ENCODE measurements at places on chromosomes 12 and 14.

DNA sequence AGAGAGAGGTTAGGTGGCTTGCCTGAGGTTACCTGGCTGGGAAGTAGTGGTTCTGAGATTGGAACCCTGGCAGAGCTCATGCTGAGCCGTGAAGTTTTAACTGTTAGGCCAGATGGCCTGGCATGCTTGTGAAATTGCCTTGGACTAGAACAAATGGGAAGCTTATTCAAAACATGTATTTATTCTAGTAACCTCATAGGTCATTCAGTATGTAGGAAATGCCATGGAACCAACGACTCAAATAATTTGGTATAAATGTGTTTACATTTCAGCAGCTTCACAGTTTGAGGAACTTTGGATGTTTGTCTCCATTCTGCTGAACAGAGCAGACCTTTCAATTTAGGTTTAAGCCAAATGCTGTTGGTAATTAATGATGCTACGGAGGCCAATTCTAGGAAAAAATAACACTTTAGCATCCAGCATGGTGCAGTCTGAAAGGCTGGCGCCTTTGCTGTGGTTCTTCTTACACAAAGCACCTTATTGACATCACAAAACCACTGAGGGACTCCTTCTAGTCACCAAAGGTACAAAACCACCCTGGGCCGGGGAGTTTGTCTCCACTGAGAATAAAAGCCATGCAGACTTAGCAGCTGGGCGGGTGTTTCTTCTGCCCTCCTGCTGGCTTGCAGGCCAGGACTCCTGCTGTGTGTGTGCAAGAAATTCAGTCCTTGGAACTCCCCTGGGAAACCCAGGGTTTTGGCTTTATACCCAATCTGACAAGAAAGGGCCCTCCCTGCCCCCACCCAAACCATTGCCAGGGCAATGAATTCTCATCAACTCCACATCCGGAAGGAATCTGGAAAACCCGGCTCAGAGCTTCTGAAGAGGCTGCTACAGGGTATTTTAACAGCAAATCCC, 64.2 kb downstream of the ELK3 start:
- no peak for DNase-seq

- DNase-seq, result no peak
Observed at GRCh38 chr12:57129321-57129842, 1.1 kb downstream of the LRP1 start.

- DNase-seq, result no peak
Observed at GRCh38 chr12:52774629-52775250, 2.4 kb downstream of the KRT76 start.

DNA sequence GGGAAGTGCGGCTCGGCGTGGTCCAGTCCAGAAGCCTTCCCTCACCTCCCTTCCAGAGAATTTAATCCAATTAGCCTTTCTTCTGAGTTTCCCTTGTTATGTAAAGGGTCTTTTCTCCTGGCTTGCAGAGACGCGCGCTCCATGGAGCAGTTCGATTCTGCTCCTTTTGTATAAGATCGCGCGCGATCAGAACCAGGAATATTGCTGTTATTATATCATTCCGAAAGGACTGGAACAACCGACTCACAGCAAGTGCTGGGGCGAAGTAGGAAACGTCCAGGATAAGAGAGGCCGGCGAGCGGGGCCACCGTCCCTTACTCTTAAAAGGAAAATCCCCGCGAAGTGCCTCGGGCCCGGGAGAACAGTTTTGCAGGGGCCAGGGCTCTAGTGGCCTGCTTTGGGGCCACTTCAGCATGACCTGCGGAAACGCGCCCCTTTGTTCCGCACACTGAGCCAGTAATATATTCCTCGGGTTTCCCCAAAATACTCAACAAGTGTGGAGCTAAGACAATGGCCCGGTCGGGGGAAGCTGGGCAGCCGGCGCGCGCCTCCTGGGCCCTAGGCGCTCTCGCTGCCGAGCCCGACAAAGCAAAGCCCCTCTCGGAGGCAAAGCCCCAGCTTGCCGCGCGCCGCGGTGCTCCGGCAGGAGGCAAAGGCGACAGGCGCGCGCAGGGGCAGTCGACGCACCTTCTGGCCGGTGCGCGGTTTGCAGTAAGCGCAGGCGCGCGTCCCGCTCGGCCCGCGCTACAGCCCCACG, 2.9 kb downstream of the RFX4 start:
- DNase-seq, result no peak

DNA sequence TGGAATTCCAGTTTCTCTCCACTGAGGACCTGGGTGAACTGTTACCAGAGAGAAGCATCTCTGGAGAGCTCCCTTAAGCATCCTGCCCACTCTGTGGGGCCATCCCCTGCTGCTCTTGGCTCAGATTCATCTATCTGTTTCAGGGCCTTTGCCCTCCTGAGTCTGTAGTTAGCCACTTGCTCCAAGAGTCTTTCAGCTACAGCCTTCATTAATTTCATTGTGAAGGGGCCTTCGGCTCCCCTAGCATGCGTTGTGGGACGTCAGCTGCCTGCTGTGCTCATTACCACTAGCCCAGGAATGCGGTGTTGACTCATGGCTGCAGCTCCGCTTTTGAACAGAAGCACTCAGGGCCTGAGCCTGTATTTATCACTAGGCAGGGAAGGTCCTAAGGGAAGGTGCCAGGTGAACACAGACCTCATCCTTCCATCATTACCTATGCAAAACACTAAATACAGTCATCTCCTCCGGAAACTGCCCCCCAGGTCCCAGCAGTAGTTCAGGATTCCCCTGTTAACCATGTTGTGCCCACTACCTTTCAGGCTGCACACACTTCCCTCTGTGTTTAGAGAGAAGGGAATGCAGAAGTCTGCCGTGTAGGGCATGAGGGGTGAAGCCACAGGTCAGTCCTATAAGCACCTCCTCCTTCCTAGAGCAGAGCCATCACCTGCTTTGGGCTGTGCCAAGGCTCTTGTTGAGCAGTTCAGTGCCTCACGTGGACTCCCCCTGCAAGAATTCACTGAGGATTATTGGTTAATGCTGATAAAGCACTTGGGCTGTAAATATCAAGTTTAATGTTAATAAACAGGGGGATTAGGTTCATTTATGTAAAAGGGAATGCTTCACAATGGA, 191.4 kb downstream of the CACNA1C start:
- DNase-seq, result no peak

DNA sequence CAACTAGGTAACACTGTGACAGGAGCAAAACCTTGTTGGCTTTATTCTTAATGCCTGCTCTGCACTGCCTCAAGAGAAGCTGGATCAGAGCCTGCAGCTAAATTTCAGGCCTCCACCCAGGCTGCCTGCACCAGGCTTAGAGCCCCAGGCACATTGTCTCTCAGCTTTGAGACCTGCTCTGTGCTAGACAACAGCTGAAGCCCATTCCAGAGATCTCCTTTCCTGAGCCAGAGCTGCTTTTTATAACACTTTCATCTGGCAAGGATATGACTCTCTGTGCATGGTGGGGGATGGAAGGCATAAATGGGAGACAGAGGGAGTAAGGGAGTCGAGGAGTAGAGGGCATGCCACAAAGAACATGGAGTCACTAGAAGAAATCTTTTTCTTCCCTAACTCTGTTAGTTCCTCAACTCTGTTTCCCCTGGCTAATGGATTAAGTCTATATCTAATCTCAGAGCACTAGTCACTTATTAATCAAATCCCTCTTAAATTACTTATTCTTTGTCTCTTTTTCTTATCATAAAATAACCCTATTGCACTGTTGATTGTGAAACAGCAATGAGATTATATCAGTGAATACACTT, 27.1 kb upstream of the LUM start:
- no peak for DNase-seq

DNA sequence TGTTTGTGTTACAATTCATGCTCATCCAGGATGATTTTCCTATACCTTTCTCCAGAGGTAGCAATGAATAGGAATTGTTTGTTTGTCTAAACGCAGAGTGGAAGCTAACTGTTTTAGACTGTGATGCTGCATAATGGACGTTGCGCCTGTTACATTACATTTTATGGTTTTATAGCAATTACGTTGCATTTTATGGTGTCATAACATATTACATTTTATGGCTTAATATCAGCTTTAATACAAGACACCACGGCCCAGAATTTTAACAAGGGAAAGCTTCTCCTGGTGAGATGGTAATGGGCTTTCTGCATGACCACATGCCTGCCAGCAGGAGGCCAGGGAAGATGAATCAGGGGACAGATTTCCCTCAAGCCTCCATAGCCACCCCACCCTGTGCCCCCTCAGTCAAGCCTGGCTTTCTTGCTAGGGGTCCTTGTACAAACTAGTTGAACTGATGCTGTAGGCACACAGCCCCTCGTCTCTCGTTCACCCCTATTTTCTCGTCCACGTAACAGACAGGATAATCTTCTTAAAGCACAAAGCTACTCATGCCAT, 56.5 kb downstream of the HSPB8 start:
- no peak for DNase-seq

DNA sequence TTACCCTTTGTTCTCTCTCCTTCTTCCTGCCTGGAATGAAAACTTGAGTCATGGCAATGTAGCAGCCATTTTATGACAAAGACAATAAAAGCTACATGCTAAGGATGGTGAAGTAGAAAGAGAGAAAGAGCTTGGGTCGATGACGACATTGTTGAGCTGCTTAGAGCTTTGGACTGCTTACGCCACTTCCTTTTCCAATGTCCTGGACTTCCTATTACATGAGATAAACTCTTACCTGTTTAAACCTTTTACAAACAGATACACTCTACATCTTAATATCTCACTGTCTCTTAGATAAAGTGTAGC, 70.1 kb downstream of the PEBP1 start:
- DNase-seq, result no peak

- DNase-seq, result peak; percentile 63
Observed at GRCh38 chr14:63478010-63478409, 65.2 kb downstream of the PPP2R5E start.

DNA sequence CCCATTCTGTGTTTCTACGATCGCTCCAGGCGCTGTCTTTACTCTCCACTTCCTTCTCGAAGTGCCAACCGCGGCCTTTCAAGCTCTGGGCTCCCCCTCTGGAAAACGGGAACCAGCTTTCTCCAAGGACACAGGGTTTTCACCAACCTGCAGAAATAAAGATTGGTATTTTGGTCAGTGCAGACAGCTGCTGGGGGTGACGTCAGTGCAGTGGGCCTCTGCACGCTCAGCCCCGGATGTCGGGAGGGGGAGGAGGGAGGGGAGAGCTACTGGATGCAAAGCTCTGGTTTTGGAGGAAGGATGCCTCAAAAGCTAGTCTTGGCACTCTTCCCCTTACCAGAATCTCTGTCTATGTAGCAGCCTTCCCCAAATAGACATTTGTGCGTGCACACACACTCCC, 19.9 kb downstream of the HRK start:
- no peak for DNase-seq

GRCh38 chr14:55026441-55026792, 482 bp downstream of the WDHD1 start:
- DNase-seq, result no peak

- no peak for DNase-seq
Observed at GRCh38 chr14:92603309-92604242, 90.0 kb downstream of the RIN3 start.

DNA sequence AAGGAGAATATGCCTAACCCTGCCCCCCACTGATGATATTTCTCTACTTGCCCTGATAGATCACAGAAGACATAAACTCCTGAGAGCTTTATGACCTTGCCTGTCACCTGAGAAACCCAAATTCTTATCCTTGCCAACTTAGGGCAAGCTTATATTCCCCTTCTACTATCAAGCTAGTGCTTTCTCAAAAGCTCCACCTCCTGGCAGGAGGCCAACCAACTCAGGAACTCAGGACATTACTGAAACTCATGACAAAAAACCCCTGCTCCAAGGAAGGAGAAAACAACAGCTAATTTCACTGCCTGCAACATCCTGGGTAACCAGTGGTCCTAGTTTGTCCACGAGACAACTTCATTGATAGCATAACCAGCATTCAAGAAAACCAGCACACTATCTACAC, 60.9 kb upstream of the FSCB start:
- no peak for DNase-seq

GRCh38 chr12:128715485-128715884, 108.3 kb downstream of the SLC15A4 start:
- no peak for DNase-seq

- no peak for DNase-seq
Observed at GRCh38 chr14:44040561-44040960, 466.5 kb downstream of the FSCB start.

DNA sequence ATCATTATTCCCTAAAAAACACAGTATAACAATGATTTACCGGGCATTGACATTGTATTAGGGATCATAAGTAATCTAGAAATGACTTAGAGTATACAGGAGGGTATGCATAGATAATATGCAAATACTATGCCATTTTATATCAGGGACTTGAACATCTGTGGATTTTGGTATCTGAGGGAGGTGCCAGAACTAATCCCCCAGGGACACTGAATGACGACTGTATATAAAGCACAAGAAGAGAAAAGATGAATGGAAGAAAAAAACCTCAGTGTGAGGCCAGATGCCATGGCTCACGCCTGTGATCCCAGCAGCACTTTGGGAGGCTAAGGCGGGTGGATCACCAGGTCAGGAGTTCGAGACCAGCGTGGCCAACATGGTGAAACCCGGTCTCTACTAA, 25.5 kb upstream of the COX6A1 start:
- DNase-seq, result no peak

DNA sequence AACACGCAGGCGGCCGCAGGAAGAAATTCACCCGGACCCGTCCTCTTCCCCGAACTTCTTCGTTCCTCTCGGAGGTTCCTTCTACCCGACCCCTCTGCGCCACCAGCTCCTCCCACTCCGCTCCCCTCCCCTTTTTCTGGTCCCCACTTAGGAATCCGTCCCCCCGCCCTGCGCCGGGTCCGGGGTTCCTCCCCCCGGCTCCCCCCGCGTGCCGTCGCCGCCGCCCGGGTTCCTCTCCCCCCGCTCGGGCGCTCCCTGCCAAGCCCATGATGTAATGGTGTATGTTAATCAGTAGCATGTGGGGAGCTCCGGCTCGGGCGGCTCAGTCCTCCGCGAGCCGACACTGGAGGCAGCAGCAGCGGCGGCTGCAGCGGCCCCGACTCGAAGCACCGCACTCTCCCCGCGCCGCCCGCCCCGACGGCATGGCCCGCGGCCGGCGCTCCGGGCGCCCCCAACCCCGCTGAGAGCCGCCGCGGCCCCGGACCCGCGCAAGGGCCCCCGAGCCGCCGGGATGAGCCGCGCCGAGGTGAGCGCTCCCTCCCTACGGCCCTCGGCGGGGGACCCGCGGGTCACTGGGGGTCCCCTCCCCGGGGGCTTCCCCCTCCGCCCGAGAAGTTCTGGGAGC, 1.0 kb upstream of the SAMD4A start:
- peak; percentile 9 for DNase-seq

- no peak for DNase-seq
Observed at GRCh38 chr12:105220150-105220928, 15.6 kb downstream of the APPL2 start.

DNA sequence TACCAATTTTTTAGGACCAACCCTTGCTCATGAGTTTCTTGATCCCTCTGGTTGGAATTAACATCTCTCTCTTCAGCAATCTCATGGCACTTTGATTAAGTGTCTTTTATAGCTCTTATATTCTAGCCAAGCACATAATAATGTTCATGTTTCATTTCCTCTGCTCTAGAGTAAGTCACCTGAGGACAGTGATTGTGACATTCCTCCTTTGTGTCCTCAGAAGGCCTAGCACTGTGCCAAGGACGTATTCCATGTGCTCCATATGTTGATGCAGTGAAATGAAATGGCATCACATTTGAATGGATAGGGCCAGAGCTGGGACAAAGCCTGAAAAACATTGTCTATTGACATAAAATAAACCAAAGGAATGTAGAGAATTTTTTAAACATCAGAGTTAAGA, 322.8 kb upstream of the PRICKLE1 start:
- DNase-seq, result no peak
